Right forelimb (tissue), 1 donor: ENCODE measurements at places on chromosomes 11 and 22.

- DNase-seq = no peak
Observed at GRCh38 chr11:33227578-33228261, 29.5 kb upstream of the HIPK3 start.

GRCh38 chr11:10993186-10993585 is 135.3 kb upstream of the ZBED5 start:
- no peak for DNase-seq

GRCh38 chr11:119532551-119532950 is 109.6 kb upstream of the THY1 start:
- no peak for DNase-seq

GRCh38 chr11:416757-417621 is 2.2 kb upstream of the SIGIRR start:
- DNase-seq = no peak
